ENCODE measurements at places on chromosomes 1 and 21. TPM values are rescaled to one million over a fixed set of nuclear protein-coding genes. Genes with fewer than 3 reads are reported as not detected.

DNA sequence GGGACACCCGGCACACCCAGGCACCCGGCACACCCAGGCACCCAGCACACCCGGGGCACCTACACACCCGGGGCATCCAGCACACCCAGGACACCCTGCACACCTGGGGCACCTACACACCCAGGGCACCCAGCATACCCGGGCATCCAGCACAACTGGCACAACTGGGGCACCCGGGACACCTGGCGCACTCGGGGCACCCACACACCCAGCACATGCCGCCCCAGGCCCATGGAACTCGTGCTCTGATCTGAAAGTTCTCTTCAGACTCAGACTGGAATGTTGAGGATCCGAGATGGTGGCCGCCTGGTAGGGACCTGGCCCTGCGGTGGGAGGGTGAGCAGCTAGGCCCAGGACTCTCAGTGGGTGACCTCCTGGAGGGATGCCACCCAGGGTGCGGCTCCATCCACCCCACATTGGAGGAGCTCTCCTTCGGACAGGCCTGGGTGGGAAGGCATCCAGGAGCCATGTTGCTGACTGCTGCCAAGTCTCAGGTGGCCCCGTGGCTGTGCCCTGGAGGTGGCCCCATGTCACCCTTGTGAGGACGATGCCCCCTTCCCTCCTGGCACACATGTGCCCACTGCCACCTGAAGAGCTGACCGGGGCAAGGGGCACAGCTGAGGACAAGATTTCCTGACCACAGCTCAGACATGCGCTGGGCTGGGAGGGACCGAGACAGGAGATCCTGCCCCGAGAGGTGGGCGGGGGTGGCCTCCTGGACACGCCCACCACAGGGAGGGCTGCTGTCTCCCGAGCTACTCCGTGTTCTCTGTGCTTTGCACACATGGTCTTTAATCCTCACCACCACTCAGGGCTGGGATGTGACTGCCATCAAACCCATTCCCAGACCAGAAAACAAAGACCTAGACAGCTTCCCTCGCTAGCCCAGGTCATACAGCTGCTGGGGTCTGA lies 37.0 kb downstream of the UBE2G2 start:
- DNase-seq, result peak; percentile 42

DNA sequence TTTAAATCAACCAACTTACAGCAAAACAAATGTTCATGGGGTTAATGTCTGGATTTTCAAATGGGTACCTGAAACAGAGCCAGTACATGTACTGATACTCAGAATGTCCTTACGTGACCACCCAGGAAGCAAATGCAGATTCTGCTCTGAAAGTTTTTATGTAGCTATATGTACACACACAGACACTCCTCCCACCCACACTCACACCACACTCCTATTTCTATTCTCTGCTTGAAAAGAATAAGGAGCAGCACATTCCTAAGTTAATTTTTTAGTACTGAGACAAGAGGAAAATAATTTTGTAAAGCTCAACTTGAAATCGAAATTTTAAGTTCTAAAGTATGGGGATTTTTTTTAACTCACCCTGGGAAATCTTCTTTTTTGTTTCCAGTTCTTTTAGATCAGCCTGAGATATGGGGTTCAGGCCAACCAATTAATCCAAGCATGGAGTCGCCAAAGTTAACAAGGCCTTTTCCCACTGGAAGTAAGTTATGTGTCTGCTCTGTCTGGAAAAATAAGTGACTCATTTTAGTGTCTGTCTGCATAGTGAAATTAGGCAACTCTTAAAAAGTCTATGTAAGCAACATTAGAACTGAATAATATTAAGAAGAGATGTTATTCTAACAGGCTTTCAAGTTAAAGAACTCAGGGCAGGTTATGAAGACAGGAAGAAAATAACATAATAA lies 75.5 kb upstream of the DYNLT5 start:
- peak; percentile 50 for DNase-seq

GRCh38 chr1:245551536-245551935 lies 396.8 kb downstream of the KIF26B start:
- DNase-seq, result no peak

GRCh38 chr1:90100566-90100965 lies 105.7 kb downstream of the ZNF326 start:
- DNase-seq, result no peak

- no peak for DNase-seq
Measured at GRCh38 chr1:115796897-115797296, 28.4 kb upstream of the CASQ2 start.

DNA sequence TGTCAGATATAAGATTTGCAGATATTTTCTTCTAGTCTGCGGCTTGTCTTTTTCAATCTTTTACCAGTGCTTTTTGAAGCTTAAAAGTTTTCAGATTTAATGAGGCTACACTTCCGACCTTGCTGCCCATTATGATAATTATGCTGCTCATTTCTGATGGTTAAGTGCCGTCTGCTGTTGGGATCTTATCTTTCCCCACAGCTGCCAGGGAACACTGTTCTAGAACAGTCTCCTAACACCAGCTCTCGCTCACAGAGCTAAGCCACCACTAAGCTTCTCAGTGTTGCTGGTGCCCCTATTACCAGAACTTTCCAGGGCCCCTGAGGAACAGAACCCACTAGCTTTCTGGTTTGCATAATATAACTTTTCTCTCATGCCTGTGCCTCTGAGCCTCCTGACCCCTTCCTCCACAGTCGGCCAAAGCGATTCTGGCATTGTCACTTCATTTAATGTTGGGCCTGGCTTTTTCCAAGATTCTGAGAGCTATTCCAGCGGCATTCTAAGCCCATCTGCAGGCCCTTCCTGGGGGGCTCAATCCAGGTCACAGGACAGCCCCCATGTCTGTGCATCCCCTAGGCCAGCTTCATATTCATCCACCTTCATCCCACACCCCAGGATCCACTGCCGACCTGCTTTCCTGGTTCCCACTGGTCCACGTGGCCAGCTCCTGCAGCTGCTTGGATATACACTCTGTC lies 237.0 kb downstream of the PTPRU start:
- no peak for DNase-seq

DNA sequence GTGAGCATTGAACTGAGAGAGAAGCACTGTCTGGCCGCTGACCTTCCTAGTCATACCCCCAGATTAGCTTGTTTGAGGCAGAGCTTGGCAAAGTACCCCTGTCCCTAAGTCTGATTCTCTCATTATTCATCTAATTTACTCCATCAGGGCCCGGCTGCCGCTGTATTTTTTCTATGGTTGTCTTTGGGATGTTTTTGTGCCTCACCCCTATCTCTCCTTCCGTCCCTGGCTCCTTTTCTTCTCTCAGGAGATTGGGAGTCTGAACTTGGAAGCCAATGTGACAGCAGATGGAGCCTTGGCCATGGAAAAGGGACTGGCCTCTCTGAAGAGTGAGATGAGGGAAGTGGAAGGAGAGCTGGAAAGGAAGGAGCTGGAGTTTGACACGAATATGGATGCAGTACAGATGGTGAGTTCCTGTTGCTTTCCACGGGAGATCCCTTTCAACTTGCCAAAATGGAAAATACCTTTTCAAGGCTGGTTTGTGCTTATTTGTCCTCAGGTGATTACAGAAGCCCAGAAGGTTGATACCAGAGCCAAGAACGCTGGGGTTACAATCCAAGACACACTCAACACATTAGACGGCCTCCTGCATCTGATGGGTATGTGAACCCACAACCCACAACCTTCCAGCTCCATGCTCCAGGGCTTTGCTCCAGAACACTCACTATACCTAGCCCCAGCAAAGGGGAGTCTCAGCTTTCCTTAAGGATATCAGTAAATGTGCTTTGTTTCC lies 53.9 kb downstream of the LAMC2 start:
- DNase-seq, result no peak

- DNase-seq, result peak; percentile 65
Measured at GRCh38 chr1:165592945-165593823, 37.9 kb upstream of the MGST3 start.

- no peak for DNase-seq
Measured at GRCh38 chr1:212718499-212718898, 18.9 kb upstream of the BATF3 start.

DNA sequence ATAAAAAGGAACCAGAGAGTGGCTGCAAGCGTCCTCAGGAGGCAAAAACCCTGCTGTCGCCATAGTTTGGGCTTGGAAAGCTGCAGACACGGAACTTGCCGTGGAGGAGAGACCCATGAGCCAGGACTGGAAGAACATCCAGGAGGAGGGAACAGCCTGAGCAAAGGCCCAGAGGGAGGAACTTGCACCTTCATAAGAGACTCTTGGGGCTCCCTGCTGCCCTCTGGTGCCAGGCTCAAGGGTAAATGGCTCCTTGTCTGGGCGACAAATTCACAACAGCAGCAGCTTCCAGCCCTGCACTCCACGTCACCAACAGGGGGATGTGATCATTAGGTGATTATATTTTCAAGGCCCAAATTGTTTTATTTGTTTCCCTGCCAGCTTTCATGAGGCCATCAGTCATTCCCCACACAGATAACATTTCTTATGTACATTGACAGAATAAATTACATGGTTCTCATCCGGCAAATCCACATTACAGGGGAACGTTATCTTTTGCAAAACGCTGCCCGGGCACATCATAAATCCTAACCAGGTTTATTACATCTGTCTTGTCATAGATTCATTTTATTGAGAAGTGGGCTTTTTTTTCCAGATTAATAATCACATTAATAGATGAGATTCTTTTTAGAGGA lies 143.0 kb upstream of the GRIK3 start:
- DNase-seq, result no peak

DNA sequence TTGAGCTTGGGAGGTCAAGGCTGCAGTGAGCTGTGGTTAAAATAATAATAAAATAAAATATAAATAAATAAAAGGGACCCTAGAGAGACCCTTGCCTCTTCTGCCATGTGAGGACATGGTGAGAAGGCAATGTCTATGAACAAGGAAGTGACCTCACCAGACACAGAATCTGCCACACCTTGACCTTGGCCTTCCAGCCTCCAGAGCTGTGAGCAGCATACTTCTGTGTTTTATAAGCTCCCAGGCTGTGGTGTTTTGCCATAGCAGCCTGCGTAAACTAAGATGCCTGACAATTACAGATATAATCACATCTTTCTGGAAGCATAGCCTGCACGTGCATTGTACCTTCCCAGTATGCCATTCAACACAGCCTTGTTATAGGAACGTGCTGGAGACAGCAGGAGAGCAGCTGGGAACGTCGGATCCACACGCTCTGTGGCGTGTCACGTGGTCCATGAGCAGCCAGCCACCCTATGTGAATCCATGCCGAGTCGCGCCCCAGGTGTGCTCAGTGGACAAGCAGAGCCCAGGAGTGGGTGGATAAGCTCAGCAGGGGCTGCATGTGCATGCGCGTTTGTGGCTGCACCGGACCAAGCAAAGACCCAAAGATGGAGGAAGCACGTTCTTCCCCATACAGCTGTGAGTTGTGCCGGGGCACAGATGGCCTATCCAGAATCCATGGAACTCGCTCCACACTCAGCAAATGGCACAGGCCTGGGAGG lies 17.8 kb downstream of the WNT9A start:
- DNase-seq, result no peak

GRCh38 chr1:230917284-230918135 lies 49.2 kb upstream of the C1orf198 start:
- peak; percentile 62 for DNase-seq

DNA sequence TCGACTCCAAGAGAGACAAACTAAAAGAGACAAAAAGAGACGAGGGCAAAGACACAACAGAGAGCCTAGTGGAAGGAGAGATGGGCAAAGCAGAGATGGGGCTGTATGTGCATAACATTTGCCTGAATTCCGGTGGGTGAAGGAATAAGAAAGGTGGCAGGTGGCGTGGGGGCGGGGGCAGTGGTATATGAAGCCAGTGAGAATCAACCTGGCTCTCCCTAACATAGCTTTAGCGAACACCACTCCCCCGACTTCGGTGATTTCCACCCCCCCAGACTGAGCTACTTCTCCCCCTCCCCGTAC lies 1.1 kb downstream of the INKA2 start:
- no peak for DNase-seq

DNA sequence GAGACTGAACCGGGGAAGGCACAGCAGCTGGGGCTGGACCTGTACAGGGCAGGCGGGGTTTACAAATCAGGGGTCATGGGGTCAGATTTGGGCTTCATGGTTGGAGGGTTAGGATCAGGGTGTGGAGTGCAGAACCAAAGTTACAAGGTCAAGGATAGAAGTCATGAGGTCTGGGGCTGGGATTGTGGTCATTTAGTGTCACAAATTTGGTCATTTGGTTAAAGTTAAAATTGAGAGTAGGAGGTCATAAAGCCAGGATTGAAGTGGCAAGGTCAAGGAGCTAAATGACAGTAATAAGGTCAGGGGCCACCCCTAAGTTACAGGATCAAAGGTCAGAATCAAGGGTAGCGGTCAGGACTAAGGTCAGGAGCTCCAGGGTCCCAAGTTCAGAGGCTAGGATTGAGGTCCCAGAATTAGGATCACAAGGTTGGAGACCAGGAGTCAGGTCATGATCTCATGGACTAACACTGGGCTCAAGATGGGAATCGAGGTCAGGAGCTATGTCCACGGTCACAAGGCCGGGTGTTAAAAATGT lies 20.4 kb downstream of the SERINC2 start:
- peak; percentile 19 for DNase-seq

DNA sequence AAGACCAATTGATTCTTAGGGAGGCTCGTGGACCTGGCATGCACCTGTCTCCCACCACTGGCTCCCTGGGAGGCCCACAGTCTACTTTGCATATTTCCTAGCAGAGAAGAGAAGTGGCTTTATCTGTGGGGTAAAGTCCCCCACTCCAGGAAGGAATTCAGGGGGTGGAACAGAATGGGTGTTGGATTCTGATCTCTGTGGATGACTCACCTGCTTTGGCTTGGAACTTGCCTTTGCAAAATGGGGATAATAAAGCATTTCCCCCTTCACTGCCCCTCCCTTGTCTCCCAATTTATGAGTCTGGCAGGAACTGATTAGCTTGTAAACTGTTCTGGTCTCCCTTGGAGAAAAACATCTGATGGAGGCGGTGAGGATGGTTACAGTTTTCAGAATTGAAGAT lies 21.2 kb upstream of the OTUD3 start:
- no peak for DNase-seq

DNA sequence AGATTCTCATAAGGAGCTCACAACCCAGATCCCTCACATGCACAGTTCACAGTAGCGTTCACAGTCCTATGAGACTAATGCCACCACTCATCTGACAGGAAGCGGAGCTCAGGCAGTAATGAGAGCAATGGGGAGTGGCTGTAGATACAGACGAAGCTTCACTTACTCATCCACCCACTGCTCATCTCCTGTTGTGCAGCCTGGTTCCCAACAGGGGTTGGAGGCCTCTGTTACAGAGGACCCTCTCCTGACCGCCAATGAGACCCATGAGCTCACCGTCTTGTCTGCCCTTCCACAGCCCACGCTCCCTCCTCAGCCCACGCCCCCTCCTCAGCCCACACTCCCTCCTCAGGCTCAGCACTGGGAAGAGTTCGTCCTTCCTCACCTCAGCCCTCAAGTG lies 39.6 kb downstream of the RSPH1 start:
- no peak for DNase-seq

- no peak for DNase-seq
Measured at GRCh38 chr21:31173881-31174555, 135.7 kb upstream of the KRTAP19-8 start.

GRCh38 chr21:43733529-43734071 lies 14.7 kb downstream of the PDXK start:
- no peak for DNase-seq

- no peak for DNase-seq
Measured at GRCh38 chr1:79599257-79599656, 592.7 kb upstream of the ADGRL4 start.

Gene DCST2
- total RNA-seq, result not detected

Gene CAMSAP2
- 19.8 TPM for total RNA-seq

Gene TSPEAR
- total RNA-seq, result not detected

Gene TSACC
- not detected for total RNA-seq

Gene PEAR1
- total RNA-seq, result 1.0 TPM

Gene EPHA10
- not detected for total RNA-seq

Gene ADAM30
- total RNA-seq, result not detected

Gene CFHR4
- total RNA-seq, result not detected

Gene PIP5K1A
- total RNA-seq, result 46.5 TPM

Gene TNFRSF14
- 22.2 TPM for total RNA-seq

Gene ADAR
- total RNA-seq, result 54.4 TPM

Gene NEGR1
- total RNA-seq, result 0.38 TPM

Gene F3
- total RNA-seq, result 54.7 TPM

All from SJSA1 (cell line).